Stimulated activated CD4-positive, alpha-beta T cell treated with anti-CD3 and anti-CD28 coated beads, Interleukin-2, amount 100 ng/mL, for 24 hours (primary cell): ENCODE measurements at places on chromosomes 5 and 9.

GRCh38 chr9:137619240-137620047 is 639 bp downstream of the EHMT1 start:
- DNase-seq: peak; percentile 37

DNA sequence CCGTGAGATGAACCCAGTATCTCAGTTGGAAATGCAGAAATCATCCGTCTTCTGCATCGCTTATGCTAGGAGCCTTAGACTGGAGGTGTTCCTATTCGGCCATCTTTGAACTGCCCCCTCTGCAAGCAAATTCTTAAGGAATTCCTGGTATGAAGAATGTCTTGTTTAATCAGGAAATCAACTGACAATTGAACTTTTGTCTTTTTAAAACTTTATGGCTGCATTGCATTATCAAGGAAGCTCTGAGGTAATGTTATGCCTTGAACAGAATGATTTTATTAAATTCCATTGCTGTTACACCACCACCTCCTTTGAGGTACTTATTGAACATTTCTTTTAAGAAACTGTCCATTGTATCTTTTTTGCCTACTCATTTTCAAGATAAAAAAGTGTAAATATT is 1915.7 kb upstream of the CDH9 start:
- DNase-seq: no peak

GRCh38 chr5:37831821-37832534 is 7.9 kb downstream of the GDNF start:
- no peak for DNase-seq

- peak; percentile 41 for DNase-seq
These were observed at the start of gene ITK for GRCh38 chr5:157180374-157181264. Gene ITK, plus strand, starts transcription at chr5:157180840. Its CDS starts 138 bp downstream, at chr5:157180978.

GRCh38 chr5:61289241-61289640 is 42.8 kb upstream of the ZSWIM6 start:
- no peak for DNase-seq

- DNase-seq: no peak
These were observed 55.7 kb upstream of the COL15A1 start for GRCh38 chr9:98887918-98888510.

- DNase-seq: no peak
These were observed 6.1 kb upstream of the OTP start for GRCh38 chr5:77644371-77645157.

- DNase-seq: no peak
These were observed 173.1 kb downstream of the CYLC2 start for GRCh38 chr9:103168254-103168653.

- DNase-seq: no peak
These were observed 650.8 kb downstream of the IRX1 start for GRCh38 chr5:4246447-4246846.

DNA sequence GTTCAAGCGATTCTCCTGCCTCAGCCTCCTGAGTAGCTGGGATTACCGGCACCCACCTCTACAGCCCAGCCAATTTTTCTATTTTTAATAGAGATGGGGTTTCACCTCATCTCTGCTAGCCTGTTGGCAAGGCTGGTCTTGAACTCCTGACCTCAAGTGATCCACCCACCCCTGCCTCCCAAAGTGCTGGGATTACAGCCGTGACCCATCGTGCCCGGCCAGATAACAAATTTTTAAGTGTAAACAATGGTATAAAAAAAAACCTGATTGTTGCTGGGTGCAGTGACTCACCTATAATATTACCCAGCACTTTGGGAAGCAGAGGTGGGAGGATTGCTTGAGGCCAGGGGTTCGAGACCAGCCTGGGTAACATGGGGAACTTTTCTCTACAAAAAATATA is 28.0 kb upstream of the N4BP3 start:
- no peak for DNase-seq

GRCh38 chr5:147912011-147912410 is 5.7 kb upstream of the C5orf46 start:
- DNase-seq: no peak

GRCh38 chr9:32886021-32886420 is 102.7 kb downstream of the TMEM215 start:
- no peak for DNase-seq

DNA sequence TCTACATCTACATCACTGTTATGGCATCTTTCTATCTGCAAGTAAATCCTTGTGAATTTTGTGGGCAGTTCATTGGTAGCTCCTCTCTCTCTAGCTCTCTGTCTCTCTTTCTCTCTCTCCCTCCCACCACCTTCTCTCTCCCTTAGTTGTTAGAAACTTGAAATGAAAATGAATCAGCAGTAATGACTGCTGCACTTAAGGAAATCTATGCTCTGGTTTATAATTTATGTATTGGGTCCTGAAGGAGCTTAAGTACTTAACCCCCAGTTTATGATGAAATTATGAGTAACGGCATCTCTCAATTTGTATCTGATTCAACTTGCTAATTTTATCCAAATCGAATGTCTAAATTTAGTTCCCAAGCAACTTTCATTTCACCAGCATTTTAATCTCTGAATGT is 52.0 kb upstream of the PTGER4 start:
- DNase-seq: no peak

- DNase-seq: peak; percentile 46
These were observed 70.7 kb upstream of the GNE start for GRCh38 chr9:36328798-36329411.

DNA sequence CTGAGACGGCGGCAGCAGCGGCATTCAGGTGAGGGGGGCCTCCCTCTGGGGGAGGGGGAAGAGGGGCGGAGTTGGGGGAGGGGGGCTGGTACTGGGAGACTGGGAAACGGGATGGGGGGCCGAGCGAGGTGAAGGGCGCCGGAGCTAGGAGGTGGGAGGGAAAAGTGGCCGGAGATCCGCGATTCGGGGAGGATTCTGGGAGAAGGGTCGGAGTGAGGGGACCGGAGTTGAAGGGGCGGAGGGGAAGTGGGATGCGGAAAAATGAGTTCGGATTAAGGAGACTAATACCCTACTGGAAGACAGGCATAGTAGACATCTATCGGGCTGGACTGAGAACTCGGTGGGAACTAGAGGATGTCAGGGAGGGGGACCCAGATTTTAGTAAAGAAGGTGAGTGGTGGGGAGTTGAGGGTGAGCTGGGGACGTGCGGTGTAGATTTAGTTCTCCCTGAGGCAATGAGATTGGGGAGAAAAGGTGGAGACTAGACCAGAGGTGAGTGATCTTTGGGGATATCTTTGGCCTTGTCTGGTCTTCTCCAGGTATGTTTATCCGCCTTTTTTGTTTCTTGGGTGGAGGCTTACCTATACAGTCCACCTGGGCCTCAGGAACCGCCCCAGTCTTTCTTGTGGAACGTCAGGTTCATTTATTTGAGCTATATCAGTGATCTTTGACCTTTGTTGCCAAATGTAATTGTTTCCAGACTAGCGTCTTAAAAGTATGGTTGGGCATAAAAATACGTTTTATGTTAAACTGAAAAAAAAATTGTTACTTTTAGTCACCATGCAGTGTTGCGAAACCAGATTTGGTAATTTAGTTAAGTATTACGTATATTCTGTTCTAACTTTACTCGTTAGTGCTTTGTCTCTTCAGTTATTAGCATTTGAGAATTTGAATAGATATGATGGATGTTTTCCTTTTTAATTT is 632 bp downstream of the UBAP1 start:
- no peak for DNase-seq

DNA sequence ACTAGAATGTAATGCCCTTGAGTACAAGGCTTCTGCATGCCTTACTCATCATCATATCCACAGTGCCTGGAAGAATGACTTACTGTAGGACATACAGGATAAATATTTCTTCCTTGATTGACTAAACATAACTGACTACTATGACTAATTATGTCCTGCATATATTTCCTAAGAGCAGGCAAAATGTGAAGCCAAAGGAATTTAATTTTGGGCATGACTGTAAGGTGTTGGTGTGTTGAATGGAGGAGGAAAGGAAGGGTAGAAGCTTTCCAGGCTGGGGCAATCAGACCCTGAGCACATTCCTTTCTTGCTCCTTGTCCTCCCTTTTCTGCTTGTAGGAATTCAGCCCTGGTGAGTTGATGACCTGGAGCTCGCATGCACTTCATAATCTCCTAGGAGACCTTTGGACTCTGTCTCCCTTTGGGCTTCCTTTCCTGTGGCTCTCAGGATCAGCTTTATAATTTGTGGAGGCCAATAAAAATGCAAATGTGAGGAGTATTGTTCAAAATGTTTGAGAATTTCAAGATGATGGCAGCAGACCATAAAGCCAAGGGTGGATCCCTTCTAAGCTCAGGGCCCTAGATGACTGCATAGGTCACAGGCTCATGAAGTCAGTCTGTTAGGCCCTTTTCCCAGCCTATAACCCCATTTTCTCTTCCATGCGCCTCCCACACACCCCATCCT is 174.0 kb downstream of the HMHB1 start:
- DNase-seq: no peak

DNA sequence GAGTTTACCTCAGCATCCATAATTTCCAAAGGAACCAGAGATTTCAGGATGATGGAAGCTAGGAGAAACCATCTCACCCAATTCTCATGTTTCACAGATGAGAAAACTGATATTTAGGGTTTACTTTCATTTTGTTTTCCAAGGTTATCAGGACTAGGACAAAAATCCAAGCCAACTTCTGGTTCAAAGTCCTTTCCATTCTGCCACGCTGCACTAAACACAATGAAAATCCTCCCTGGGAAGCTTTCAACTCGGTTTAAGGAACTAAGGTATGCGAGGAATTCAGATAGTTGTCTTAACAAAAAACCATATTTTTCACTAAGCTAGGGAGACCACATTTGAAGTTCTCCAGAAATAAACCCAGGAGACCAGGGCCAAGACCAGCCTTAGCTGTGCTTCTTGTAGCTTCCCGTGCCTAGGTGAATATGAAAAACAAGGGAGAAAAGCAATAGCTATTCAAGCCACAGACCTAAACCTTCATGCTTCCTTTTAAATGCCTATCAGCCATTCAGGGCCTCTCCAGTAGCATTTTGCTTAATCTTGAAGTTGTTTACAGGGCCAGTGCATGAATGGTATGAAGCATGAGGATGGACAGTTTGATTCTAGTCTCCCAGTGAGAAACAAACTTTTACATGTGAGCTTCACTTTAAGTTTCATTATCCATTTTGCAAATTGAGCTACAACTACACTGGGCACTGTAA is 167.9 kb downstream of the DENND1A start:
- no peak for DNase-seq

GRCh38 chr5:103541114-103541513 is 21.5 kb downstream of the NUDT12 start:
- no peak for DNase-seq

GRCh38 chr9:34403554-34404380 is 27.1 kb upstream of the MYORG start:
- peak; percentile 65 for DNase-seq

GRCh38 chr9:131028221-131028884 is 19.4 kb downstream of the LAMC3 start:
- no peak for DNase-seq

DNA sequence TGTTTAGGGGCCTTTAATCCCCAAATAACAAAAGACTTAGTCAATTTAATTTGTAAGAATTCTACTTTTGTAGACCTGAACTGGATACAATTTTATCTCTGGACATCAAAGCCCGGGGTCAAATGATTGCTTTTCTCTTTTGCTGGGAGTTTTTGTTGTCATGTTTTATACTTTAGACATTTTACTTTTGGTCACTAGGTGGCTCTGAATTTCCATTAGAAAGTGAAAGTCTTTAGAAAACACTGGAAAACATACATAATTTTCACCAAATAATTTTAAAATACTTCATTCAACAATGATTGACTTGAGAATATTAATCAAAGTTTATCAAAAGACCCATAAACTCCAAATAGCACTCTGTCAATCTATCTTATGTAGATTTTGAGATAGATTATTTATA is 2.8 kb upstream of the PCA3 start:
- no peak for DNase-seq

GRCh38 chr9:27247756-27248155 is 49.2 kb downstream of the EQTN start:
- no peak for DNase-seq

GRCh38 chr9:93084471-93084881 is 11.5 kb upstream of the CARD19 start:
- DNase-seq: no peak

DNA sequence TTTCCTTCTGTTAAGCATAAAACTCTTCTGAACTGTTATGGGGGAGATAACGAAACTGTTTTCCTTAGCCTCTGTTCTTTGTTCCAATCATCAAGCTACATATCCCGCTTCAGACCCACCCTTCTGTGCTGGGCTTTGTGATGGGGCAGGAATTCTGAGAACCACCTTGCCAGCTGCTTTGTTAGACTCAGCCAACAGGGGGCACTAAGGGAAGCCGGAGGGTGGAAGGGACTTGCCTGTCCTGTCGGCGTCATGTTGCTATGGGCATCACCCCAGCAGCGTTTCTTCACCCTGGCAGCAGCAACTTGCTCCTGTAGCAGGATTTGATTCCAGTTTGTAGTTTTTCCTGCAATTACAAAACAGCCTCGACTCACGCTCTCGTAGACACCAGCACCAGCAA is 169.1 kb downstream of the CAAP1 start:
- peak; percentile 18 for DNase-seq

- no peak for DNase-seq
These were observed 20.6 kb downstream of the WNK2 start for GRCh38 chr9:93204470-93205043.

DNA sequence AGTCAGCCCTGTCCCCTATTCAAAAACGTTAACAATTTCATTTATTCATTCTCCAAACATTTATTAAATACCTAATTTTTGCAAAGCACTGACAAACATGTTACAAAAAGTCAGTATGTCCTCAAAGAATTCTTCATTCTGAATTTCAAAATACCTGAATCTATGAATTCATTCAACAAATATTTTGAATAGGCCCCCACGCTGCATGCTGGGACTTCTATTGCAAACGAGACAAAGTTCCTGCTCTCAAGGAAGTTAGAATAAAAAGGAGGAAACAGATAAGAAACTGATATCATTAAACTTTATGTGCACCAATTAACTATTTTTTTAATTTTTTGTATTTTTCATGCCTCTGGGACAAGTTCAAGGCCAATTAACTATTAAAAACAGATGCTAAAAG is 26.6 kb downstream of the TRPM6 start:
- no peak for DNase-seq

- DNase-seq: no peak
These were observed 815.5 kb downstream of the TLE1 start for GRCh38 chr9:80873861-80874260.

- no peak for DNase-seq
These were observed 189.1 kb downstream of the RANBP17 start for GRCh38 chr5:171050916-171051315.

DNA sequence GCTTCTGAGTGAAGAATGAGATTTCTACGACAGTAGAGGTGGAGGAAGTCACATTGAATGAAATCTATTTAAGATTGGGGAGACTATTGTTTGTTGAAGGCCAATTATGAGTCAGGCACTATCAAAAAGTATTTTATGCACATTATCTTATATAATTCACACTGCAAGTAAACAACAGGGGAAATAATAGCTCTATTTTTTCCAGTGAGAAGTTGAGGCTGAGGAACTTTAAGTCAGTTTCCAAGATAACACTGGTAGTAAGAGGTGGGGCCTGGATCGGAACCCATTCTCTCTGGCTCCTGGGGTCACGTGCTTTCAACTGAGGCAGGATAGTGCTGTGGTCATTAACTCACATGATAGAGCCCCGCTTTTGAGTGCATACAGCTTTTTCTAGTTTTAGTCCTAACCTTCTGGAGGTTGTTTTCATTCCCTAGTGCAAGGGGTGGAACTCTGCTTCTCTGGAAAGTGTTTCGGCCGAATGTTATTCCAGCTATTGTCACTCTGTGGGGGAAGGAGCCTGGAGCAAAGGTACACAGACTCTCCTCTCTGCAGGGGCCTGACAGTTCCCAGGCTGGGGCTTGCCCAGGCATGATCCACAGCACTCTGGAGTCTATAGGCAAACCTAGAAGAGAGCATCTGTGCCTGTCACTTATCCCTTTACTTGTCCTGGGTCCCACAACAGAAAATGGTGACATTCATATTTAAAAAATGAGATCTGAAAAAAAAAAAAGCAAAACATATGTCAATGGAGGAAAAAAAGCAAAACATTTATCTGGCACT is 352.4 kb upstream of the ACTBL2 start:
- DNase-seq: no peak
